ENCODE measurements at places on chromosomes 6 and 20.

DNA sequence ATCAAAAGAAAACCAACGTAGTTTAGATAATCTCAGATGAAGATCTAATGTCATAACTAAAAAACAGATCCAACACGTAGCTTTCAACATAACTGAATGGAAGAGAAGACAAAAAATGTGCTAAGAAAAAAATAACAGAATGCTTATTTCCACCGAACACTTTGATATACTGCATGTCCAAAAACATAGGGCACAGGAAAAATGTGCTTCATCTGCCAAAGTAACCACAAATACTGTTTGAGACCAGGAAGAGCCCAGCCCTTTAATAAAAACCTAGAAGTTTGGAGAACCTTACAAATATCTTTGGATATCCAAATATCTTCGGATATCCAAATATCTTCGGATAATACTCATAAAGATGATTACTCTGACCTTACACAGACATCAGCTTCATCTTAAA is 19.8 kb downstream of the LAMA4 start:
- no peak for DNase-seq

GRCh38 chr6:170276369-170277057 is 14.4 kb downstream of the DLL1 start:
- no peak for DNase-seq

DNA sequence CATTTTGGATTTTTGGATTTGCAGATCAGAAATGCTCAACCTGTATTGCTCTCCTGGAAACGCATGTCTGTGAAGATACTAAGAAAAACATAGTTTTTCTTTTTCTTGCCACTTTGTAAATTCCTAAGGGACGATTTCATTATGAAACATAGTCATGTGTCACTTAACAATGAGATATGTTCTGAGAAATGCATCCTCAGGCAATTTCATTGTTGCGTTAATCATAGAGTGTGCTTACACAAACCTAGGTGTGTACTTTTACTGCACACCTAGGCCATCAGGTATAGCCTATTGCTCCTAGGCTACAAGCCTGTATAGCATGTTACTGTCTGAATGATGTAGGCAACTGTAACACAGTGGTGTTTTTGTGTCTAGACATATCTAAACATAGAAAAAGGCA is 13.4 kb upstream of the THEMIS start:
- no peak for DNase-seq

DNA sequence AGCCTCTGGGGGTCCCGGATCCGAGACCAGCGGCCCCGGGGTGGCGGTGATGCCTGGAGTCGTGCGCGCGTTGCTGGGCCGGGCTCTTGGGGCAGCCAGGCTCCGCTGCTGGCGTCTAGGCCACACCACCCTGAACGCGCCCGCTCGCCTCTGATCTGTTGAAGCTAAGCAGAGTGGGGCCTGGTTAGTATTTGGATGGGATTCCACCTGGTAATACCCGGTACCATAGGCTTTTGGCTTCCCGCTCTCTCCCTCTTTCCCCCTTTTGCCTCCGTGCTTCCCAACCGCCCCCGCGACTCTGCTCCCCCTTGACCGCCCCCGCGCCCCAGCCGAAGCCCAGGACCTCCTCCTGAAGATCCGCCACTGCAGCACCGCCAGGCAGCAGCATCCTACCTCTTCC is 1383.5 kb upstream of the DEFB115 start:
- no peak for DNase-seq

DNA sequence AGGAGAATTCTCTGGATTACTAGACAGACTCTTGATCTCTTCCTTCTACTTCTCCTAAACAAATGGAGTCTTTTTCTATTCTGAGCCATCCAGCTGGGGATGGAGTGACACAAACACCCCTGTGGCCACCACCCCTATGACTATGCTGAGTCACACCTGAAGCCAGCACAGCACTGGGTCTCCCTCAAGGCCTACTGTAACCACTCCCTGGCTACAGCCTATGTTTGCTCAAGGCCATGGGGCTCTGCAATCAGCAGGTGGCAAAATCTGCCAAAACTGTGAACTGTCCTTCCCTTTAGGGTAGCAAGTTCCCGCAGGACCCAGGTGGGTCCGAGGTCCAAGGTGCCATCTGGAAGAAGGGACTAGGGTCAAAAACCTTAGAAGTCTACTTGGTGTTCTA is 132.3 kb downstream of the TINAG start:
- no peak for DNase-seq

DNA sequence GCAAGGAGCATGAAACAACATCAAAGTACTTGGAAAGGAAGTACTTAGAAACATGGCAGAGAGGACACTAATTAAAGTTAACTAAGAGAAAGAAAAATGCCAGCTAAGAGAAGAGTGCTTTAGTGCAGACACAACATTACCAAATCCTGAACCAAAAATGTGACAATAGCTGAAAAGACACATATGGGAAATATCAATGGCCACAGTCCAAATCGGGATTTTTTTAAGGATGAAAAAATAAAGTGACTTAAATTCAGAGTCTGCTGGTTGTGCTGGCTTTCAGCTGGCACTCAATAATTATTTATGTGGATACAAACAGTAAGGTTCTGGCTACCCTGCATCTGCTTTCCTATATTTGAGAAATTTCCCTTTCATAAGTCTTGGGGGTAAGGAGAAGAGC is 12.6 kb upstream of the DST start:
- DNase-seq, result no peak

DNA sequence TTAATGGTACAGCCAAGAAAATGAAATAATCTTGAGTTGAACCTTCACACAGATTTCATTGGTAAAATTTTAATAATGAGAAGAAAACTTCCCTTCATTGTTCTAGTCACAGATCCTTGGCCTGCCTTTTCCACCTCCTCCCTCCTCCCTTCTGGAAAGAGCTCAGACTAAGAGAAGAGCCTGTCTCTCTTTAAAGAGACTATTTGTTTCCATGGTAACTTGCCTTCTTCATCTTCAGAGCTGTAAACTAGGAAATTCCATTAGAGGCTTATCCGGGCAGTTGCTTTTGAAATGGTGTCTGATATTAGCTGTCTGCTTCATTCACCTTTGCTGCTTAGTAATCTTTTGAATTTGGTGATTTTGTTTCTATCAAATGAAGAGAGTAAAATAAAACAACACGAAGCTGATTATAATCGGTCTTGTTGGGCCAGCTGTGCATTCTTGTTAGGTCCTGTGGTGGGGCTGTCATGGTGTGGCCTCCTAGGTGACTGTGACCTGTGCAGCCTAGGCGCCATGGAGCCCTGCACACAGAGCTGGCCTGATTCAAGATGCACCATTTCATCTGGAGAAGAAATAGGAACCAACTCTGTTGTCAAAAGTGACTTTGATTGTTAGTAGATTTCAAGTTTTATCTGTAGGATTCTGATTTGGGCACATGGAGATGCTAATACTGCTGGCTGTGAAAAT is 96.7 kb downstream of the MAP3K7 start:
- DNase-seq, result no peak

- DNase-seq, result no peak
These were observed 1136.0 kb downstream of the HACE1 start for GRCh38 chr6:103723438-103724322.

- no peak for DNase-seq
These were observed at the start of gene VGLL2 for GRCh38 chr6:117265410-117266256. Gene VGLL2 (plus strand): TSS chr6:117265558. CDS start chr6:117265764, 206 bp downstream.

DNA sequence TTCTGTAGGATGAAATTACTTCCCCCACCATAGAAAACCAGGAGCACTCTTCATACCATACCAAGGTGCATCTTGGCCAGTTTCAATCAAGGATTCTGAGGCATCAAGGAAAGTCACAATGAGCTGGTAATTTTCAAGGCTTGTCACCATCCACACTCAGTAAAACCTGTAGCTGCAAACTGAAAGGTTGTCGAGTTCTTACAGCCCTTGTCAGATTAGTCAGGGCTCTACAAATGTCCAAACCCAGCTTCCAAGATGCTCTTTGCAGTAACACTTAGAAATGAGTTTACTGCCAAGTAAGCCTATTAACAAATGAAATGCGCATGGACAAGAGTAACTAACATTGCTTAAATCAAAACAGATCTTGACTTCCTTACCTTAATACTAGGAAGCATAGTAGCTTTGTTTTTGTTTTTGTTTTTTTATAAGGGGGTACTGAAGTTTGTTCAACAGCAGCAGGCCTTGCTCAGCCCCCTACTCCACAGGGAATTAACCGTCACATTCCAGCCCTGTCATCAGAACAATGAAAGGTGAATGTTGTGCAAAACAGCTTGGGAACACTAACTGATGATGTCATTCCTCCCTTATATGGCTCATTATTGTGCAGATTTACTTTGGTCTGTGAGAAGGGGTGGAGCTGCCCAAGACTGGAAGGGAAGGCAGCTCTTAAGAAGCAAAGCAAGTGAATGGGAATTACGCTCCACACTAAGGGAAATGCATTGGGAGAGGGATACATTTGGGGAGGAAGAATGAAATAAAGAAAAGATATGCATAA is 49.9 kb upstream of the TMEM30A start:
- DNase-seq, result no peak

- DNase-seq, result no peak
These were observed 15.6 kb upstream of the SHLD1 start for GRCh38 chr20:5734602-5735001.

GRCh38 chr6:31822036-31822821 is 5.3 kb upstream of the HSPA1B start:
- DNase-seq, result no peak

DNA sequence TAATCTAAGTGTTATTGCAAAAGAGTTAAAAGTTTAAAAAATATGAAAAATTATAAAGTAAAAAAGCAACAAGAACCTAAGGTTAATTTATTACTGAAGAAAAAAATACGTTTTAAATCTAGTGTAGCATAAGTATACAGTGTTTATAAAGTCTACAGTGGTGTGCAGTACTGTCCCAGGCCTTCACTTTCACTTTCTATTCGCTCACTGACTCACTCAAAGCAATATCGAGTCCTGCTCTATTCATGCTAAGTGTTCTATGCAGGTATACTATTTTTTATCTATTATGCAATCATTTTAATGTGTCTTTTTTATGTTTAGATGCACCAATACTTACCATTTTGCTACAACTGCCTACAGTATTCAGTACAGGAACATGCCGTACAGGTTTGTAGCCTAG is 113.0 kb downstream of the MANEA start:
- no peak for DNase-seq

GRCh38 chr6:53268858-53269608 is 79.7 kb downstream of the ELOVL5 start:
- DNase-seq, result no peak

DNA sequence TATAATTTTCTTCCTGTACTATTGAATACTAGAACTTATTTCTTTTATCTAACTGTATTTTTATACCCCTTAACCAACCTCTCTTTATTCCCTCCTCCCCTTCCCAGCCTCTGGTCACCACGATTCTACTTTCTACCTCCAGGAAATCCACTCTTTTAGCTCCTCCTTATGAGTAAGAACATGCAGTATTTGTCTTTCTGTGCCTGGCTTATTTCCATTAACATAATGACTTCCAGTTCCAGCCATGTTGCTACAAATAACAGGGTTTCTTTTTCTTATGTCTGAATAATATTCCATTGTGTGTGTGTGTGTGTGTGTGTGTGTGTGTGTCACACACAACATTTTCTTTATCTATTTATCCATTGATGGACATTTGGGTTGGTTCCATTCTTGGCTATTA is 152.3 kb upstream of the OLIG3 start:
- DNase-seq, result no peak

GRCh38 chr20:46356195-46357029 is 48.1 kb upstream of the CDH22 start:
- no peak for DNase-seq

DNA sequence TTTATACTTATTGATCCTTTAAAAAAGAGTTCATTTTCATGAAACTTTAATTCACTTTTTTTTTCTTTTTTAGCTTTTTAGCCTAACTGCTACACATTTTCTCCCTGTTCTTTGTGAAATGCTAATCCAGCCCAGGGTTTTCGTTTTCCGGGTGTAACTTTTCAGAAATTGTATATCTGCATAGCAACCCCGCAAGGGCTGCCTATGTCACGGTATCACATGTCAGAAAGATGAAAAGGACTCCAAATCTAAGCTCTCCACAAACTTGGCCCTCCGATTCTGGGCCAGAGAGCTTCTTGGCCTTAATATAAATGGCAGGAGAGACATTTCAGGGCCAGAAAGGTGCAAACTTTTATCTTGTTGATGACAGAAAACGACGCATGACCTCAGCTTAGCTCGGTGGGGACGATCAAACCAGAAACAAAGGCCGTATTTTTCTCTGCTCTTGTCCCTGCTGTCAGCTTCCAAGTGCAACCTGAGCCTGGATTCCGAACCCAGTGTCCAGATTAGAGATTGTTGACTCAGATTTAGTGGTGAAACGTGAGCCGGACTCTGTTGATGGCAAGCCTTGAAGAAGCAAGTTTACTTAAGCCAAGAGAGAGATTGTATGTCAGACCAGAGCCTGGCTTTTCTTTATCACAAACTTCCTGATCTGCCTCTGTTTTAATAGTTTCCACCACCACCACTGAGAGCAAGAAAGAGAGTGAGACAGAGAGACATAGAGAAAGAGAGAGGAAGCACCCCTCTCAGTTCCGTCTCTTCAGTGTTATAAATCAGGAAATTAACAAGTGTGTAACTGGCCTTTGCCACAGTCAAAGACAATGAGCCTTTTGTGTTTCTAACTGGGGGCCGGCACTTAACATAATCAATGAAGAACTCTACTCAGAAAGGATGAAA is 157.8 kb downstream of the SCML4 start:
- DNase-seq, result no peak

- DNase-seq, result no peak
These were observed 650.7 kb downstream of the KIF16B start for GRCh38 chr20:15922556-15922955.

DNA sequence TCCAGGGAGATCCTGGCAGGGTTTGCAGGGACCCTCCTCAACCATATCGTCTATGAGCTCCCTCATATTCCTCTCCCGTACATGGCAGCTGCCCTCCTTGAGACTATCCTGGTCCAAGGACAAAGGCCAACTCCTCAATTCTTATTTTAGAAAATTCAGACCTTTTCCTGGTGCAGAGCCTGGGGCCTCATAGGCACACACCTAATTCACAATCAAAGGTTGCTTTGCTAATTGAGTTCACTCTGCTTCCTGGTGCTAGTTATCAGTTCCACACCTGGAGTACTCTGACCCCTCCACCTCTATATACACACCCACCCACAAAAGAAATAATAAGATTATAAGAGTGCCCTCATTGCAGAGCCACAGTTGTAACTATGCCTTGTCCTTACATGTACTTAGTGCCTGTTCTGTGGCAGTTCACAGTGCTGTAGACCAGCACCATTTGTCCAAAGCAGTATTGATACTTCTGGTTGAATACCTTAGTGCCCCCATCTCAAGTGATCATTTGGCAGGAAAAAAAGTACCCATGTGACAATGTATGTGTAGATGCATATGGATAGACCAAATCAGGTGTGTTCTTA is 38.7 kb downstream of the GSS start:
- no peak for DNase-seq
